ENCODE measurements at places on chromosomes 2 and 18.

DNA sequence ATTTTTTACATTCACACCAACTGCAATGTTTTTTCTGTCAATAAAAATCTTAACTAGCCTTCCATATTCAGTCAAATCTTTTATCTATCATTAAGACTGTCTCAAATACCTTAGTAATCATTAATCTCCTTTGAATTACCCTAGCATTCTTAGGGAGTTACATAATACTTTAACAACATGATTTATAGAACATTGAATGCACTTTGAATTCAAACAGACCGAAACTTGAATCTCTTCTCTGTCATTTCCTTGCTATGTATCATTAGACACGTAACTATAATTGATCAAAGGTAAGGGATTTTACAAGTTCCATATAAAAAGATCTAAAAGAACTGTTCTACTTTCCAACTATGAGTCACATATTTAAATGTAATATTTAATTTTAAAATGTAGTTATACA lies 330.9 kb downstream of the RIT2 start:
- DNase-seq = no peak

DNA sequence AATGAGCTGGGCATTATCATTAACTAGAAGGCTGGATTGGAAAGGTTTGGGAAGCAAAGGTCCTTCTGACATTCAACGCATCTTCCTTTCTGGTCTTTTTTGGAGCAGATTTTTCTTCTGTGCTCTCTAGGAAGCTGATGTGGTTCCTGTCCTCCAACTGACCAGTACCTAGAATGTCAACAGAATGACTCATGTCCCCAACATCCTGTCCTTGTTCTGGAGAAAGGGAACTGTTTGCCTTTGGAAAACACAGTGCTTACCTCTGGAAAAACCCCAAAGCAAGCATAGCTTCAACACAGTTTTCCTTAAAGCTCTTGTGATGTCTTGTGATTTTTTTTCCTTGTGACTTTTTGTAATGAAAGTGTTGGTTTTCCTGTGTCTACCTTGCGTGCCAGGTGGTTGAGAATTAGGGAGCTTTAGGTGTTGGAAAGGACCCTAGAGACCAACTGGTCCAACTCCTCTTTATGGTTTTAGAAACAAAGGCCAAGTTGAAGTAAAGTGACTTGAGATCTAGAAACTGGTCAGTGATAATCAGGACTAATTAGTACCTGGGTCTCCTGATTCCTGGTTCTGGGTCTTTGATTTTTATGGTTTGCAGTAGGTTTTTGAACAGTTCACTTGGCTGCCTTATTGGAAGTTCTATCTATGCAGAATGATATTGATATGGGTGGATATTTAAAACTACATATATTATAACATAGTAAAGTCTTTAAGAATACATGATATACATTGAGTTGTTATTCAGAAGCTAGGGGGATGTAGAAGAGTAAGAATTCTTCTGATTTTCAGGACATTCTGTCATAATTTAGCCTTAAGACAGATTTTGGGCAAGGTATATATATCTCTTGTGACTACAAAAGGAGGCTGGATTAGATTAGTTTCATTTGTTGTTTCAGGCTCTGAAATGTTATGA lies 70.5 kb downstream of the FMNL2 start:
- DNase-seq = no peak

DNA sequence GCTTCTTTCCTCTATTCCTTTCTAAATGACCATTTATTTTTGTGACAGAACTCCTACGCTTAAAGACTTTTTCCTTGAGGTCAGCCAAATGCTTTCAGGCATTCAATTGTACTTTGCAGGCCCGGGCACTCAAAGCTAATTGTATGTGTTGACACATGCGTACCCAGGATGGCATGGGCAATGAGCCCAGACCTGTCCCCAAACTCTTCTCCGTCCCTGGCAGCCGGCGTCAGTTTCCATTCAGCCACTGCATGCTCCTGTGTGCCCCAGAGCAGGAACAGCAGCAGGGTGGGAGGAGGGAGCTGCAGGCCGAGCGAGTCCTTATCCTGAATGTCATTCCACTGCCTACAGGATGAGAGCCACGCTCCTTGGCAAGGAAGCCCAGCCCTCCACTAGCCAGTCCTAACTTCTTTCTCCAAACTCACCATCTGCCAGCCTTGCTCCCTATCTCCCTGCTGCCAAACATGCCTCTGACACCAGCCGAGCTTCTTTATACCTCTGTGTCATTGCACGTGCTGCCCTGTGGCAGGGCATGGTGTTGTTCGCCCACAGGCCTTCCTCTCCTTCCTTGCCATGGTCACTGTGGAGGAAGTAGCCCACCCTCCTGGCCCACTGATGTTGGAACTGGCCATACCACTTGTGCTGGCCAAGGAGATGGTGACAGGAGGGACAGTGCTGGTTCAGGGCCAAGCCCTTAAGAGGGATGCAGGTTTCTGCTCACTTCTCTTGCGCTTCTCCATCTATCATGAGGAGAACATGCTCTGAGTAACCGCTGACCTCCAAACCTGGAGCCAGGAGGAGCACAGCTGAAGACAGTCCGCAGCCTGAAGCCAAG lies 116.9 kb upstream of the FHL2 start:
- no peak for DNase-seq

- no peak for DNase-seq
These were observed 459 bp upstream of the ATP6V1C2 start for GRCh38 chr2:10720947-10721395.

DNA sequence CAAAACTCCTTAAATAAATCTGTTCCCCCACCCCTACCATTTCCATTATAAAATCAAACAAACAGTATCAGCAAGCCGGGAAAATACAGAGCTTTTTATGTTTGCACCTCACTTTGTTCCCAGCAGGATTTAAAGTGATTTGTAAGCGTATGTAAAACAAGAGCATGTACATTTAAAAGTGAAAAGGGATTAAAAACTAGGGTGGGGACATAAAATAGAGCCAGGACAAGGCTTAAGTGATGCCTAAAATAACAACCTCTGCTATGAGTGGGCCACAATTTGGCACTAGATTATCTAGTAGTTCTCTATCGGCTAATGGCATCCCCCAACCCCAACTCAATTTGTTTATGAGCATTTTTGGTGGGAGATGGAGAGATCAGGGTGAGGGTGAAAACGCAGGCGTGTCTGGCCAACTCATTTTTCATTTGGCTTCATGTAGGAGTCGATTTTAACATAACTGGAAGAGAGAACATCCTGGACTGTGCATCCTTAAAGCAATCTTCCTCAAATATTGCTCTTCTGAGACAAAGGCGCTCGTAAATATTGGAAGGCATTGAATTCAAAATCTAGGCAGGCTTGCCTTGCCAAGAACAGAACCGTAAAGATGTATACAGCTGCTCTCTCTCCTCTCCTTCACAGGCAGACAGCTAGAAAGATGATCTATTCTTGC lies 34.5 kb upstream of the TSPYL6 start:
- DNase-seq = no peak

DNA sequence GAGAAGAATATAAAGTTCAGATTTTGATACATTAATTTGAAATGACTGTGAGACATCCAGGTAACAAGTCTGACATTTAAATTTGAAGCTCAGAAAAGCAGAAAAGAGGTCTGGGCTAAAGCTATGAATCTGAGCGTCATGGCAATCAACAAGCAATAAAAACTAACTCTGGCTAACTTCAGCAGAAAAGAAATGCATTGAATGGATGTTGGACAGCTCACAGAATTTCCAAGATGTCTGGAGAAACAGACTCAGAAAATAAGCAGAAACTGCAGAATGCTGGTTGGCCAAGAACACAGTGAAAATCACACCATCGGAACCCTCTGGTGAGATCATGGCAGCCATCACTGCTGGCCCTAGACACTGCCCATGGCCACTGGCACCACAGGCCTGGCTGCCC lies 366.6 kb downstream of the METTL4 start:
- DNase-seq = no peak

DNA sequence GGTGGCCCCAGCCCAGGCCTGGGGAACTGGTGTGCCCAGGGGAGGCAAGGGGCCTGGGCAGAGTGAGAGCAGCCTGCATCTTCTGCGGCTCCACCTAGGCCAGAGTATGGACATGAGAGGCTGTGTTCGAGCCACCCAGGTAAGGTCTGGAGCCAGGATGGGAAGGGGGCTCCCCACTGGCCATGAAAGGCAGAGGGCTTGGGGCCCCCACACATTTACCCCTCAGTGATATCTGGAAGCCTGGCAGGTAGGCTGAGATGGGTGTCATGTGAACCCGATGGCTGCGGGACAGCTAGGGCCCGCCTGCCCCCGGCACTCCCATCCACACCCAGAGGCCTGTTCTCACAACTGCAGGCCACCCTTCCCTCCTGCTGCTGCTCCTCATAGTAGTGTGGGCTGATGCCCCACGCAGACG lies 13.2 kb downstream of the ADRA2B start:
- DNase-seq = no peak

- DNase-seq = no peak
These were observed 208.1 kb upstream of the KLHL14 start for GRCh38 chr18:32980896-32981295.

DNA sequence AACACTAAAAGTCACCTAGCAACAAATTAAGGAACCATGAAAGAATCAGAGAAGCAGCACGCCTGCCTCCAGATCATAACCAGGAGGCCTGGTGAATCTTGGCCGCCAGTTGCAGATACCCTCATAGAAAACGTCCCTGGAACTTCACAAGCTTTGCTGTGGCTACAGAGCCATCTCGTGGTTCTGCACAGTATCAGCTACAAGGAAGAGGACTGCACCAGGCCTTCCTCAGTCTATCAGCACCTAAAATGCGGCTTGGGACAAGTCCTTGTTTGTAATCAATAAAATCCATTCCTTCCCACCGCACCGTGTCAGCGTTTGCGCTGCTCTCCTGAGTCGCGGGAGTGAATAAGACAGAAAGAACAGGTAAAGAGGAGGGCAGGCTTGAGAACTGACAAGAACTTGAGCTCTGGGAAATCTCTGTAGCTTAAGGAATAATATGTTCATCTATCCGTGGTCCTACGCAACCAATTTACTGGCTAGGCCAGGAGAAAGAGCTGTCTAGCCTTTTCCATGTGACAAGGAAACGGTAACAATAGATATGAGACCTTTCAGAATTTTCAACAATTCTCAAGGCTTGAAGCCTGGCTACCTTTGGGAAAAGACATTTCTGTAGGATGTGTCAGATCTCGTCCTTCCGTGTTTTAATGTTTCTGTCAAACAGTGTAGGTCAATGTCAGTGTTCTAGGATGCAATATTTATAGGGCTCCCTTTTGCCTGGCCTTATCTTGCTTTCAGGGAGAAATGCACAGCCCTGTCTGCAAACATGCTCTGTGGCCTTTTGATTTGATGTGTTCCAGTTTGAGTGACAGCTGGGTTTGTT lies 128.5 kb upstream of the RAB12 start:
- no peak for DNase-seq

DNA sequence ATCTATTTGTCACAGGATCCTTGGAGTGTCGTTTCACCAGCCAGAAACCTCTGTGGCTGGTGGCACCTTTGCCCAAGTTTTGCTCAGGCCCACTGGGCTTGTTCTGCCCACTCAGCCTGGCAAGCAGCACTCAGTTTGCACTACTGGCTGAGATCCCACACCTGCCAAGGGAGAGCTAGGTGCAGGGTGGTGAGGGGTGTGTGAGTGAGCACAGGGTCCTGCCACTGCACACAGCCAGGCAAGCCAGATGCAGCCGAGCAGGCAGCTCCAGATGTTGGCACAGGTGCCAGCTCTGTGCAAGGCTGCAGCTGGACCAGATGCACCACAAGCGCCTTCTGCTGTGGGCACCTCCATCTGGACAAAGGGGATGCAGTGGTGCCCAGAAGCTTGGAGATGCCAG lies 281.7 kb upstream of the UBE2E3 start:
- DNase-seq = no peak

GRCh38 chr2:241775223-241776177 lies 1.1 kb upstream of the GAL3ST2 start:
- DNase-seq = no peak

All from stimulated activated CD4-positive, alpha-beta T cell treated with anti-CD3 and anti-CD28 coated beads, Interleukin-12 subunit alpha, Interleukin-12 subunit beta, amount 100 ng/mL, for 48 hours (primary cell).